SHP77 treated with DMSO at 0.1 percent for 48 hours (cell line): ENCODE measurements at places on chromosomes 6 and 20.

- no peak for DNase-seq
Observed at GRCh38 chr6:159434410-159434809, 258.6 kb downstream of the SOD2 start.

- no peak for DNase-seq
Observed at GRCh38 chr20:41978875-41979274, 360.7 kb upstream of the CHD6 start.

DNA sequence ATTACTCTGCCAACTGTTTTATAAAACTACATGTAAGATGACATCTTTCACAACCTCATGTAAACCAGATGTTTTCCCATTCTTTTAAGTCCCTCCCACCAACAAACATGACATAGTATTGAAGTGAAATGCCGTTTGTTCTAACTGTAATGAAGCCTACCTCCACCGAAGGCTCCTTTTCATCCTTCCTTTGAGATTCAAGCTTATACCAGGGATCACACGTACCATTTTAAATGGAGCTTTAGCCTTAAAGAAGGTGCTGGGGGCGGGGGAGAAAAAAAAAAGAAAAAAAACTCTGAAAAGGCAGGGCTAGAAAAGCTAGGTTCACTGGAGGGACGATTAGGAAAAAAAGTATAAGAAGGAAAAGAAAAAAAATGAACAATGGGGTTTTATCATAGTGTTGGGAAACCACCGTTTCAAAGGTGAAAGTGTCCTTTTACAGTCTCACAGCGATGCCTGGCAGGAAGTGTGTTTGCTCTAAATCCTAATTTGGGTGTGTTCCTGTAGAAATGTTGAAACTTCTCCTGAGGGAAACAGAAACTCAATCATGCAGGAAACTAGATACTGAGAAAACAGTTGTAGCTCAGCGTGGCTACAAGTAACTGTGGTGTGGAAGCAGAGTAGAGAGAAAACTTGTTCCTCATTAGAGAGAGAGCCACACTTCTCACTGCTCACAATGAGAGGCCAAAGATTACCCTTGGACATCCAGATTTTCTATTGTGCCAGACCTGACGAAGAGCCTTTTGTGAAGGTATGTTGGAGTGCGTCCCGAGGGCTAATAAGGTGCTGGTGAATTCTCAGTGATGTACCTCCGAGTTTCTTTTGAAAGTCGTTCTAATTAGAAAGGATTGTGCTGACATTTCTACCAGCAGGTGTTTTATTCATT, 37.6 kb upstream of the HINT3 start:
- DNase-seq, result no peak

DNA sequence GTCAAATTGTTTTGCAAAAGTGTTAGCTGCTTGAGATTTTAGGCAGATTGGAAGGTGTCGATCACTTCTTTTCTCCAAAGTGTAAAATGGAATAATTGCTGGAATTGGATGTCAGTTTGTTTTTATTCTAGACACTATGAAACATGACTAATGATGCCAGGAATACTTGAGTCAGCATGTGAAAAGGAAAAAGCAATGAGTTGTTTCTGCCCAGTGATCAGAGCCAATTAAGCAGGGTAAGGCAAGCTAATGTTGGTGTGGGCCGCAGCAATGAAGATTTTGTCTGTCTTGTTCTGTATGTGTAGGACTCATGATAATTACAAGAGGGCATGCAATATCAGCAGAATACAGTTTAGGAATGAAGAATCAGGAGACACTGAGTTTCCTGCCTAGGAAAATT, 110.3 kb downstream of the CARMIL1 start:
- no peak for DNase-seq

- no peak for DNase-seq
Observed at GRCh38 chr6:143843677-143843999, 500 bp downstream of the LTV1 start.

- no peak for DNase-seq
Observed at GRCh38 chr20:7355051-7355450, 585.2 kb downstream of the HAO1 start.
